ENCODE measurements at places on chromosomes 6 and 20. TPM values are rescaled to one million over a fixed set of nuclear protein-coding genes. Genes with fewer than 3 reads are reported as not detected.

Gene GJA10
- not detected for polyA plus RNA-seq

Gene KCNK17
- 15.9 TPM for polyA plus RNA-seq

Gene MCCD1
- 0.23 TPM for polyA plus RNA-seq

Gene QKI
- 188 TPM for polyA plus RNA-seq

Gene AVP
- polyA plus RNA-seq, result not detected

Gene MAP7
- polyA plus RNA-seq, result 17.5 TPM

Gene HLA-DRB5
- 5.4 TPM for polyA plus RNA-seq

Gene GRM1
- 0.07 TPM for polyA plus RNA-seq

Gene RAET1L
- not detected for polyA plus RNA-seq

Gene MATN4
- 0.07 TPM for polyA plus RNA-seq

Gene TAGAP
- 1.5 TPM for polyA plus RNA-seq

Gene B3GAT2
- polyA plus RNA-seq, result 1.7 TPM

Gene L3MBTL1
- polyA plus RNA-seq, result 20.3 TPM

Gene FERMT1
- polyA plus RNA-seq, result 4.5 TPM

Gene COL20A1
- 0.31 TPM for polyA plus RNA-seq

Gene HCK
- 3.0 TPM for polyA plus RNA-seq

Gene MYB
- polyA plus RNA-seq, result 2.6 TPM

Gene ENPP1
- 1.8 TPM for polyA plus RNA-seq

Gene TMEM151B
- polyA plus RNA-seq, result 0.88 TPM

Gene VNN1
- 0.25 TPM for polyA plus RNA-seq

Gene HLA-DOB
- 0.60 TPM for polyA plus RNA-seq

Gene NRN1
- 11.9 TPM for polyA plus RNA-seq

Gene SCUBE3
- polyA plus RNA-seq, result 4.2 TPM

Gene TRIM10
- polyA plus RNA-seq, result 0.24 TPM

Gene TMEM170B
- polyA plus RNA-seq, result 5.8 TPM

Gene MEI4
- polyA plus RNA-seq, result 0.10 TPM

Gene MOG
- polyA plus RNA-seq, result not detected

Gene ACSS1
- 41.0 TPM for polyA plus RNA-seq
